ENCODE measurements at places on chromosomes 1 and 21. TPM values are rescaled to one million over a fixed set of nuclear protein-coding genes. Genes with fewer than 3 reads are reported as not detected.

- DNase-seq = no peak
These were observed 17.4 kb downstream of the KIAA0319L start for GRCh38 chr1:35539824-35540261.

GRCh38 chr1:2336499-2336898, 54.9 kb downstream of the MORN1 start:
- DNase-seq = no peak

DNA sequence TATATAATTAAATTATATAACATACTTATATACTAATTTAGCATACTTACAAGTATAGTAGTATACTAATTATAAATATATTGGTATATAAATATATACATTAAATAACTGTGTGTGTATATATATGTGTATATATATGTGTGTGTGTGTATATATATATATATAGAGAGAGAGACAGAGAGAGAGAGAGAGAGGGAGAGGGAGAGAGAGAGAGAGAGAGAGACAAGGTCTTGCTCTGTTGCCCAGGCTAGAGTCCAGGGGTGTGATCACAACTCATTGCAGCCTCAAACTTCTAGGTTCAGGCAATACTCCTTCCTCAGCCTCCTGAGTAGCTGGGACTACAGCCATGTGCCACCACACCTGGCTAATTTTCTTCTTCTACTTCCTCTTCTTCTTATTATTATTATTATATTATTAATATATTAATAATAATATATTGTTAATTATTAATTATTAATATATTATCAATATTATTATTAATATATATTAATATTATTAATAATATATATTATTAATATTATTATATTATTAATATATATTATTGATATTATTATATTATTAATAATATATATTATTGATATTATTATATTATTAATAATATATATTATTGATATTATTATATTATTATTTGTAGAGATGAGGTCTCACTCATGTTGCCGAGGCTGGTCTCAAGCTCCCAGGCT, 185.5 kb downstream of the CRB1 start:
- no peak for DNase-seq

DNA sequence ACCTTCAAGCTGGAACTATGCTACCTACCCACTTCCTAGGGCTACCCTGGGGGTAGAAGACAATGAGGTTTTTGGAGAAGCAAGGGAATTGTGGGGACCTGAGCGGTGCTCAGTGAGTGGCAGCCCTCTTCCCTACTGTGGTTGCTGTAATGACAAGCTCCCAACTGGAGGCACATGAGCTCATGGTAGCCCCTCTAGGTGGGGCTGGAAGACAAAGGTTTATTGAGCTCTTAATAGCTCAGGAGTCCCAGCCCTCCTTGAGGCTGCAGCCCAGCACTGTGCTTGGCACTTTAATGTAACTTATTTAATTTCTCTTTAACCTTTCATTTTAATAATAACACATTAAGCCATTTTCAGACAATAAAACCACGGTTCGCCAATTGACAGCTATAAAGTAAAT, 528.9 kb downstream of the OMA1 start:
- no peak for DNase-seq

GRCh38 chr1:15158506-15159165, 5.1 kb downstream of the TMEM51 start:
- no peak for DNase-seq

- no peak for DNase-seq
These were observed 9.2 kb upstream of the PALMD start for GRCh38 chr1:99636647-99637175.

- no peak for DNase-seq
These were observed 187.0 kb upstream of the ESRRG start for GRCh38 chr1:216910081-216910840.

GRCh38 chr1:234499943-234500245, 20.9 kb upstream of the TARBP1 start:
- no peak for DNase-seq

DNA sequence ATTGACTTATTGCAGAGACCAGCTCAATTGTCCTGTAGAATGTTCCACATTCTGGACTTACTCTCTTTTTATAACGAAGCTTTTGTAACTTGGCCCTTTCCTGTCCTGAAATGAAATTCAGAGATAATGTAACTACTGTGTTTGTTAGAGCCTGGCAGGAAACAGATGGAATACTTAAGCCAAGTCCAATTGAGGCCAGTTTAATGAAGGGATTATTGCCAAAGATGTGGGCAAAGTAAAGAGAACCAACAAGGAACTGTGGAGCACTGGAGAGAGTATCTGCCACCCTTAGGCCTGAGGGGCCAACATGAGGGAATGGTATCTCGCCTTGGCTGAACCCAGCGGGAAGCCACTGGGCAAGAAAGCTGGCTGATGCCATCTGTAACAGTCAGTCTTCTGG, 32.9 kb downstream of the MFSD2A start:
- no peak for DNase-seq

DNA sequence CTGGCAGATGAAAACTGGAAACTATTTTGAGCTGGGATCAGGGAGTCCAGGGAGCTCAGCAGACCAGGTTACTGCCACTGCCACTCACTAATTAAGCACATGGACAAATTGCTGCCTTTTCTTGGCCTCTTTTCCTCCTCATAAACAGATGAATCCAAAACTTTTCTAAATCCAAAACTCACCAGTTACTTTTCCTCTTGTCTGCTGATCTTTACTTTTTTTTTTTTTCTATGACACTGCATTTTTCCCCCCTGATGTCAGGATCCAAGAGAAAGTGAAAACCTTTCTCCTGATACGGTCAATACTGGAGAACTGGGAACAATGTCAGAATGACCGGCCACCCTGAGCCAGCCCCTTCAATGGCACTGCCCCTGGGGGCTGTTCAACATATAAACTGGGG, 405.8 kb downstream of the DUSP10 start:
- DNase-seq = no peak

- no peak for DNase-seq
These were observed 11.8 kb upstream of the ARHGEF2 start for GRCh38 chr1:155990005-155990739.

DNA sequence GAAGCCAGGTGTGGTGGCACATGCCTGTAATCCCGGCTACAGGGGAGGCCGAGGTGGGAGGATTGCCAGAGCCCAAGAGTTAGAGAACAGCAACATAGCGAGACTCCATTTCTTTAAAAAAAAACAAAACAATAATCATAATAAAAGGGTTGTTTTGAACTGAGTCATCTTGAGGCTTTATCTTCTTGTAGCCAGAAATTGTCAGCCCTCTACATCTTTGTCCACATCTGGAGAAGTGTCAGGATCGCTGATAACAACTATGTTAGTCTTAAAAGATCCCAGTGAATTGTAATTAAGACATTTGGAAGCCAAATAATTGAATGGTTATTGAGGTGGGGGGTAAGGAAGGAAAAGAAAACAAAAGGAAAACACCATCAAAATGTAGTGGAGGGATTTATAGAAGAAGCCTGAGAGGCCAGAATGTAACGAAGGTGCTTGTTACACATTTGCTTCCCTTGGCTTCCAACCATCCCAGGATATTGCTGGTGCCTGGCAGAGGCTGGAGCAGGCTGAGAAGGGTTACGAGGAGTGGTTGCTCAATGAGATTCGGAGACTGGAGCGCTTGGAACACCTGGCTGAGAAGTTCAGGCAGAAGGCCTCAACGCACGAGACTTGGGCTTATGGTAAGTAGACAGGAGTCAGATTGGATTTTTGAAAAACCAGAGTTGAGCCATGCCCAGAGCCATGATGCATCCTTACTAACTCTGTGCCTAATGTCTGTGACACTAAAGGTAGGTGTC, 52.5 kb upstream of the MTR start:
- DNase-seq = no peak

GRCh38 chr1:66730462-66730861, 21.8 kb upstream of the DYNLT5 start:
- no peak for DNase-seq

- no peak for DNase-seq
These were observed 22.2 kb upstream of the ABL2 start for GRCh38 chr1:179251675-179252074.

DNA sequence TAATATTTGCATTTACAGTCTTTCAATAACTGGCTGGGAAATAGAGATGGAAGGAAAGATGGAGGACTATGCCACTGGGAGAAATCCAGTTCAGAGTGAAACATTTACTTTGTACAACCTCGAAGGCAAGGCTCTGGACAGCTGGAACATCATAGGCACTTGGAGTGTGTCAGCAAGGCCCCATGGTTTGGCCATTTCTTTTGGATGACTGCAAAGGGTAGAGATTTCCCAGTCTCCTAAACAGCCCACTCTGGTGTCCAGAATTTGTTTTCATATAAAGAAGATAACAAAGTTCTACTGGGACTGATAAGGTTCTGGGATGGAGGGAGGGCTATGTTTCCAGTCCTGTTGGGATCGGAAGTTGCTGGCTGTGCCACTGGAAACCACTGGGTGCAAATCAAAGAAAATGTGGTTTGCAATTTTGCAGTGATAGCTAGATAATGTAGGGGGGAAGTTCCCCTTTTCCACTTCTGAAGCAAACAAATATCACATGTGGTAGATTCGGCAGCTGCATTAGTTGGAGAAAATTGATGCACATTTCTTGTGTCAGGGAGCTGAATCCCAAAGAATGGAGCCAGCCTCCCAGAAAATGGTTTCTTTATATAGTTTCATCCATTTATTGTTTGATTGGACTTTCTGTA, 16.2 kb downstream of the KCND3 start:
- DNase-seq = no peak

DNA sequence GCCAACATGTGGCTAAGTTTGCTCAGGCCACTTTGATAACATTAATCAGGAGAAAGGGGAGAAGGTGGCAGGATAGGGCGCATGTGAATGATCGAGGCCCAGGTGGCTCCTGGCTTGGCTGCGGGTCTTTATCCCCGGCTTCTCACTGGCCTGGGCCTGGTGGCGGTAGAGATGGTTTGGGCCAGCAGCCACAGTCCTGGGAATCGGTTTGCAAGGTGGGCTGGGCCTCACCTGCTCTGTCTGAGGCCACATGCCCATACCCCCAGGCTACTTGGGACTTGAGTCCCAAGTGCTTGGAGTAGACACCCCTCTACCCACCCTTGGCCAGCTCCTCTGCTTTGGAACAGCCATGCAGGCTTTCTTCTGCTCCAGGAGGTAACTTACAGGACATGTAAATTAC, 49.7 kb upstream of the DISP3 start:
- DNase-seq = no peak

- no peak for DNase-seq
These were observed 59.5 kb downstream of the TOMM20 start for GRCh38 chr1:235069176-235069575.

DNA sequence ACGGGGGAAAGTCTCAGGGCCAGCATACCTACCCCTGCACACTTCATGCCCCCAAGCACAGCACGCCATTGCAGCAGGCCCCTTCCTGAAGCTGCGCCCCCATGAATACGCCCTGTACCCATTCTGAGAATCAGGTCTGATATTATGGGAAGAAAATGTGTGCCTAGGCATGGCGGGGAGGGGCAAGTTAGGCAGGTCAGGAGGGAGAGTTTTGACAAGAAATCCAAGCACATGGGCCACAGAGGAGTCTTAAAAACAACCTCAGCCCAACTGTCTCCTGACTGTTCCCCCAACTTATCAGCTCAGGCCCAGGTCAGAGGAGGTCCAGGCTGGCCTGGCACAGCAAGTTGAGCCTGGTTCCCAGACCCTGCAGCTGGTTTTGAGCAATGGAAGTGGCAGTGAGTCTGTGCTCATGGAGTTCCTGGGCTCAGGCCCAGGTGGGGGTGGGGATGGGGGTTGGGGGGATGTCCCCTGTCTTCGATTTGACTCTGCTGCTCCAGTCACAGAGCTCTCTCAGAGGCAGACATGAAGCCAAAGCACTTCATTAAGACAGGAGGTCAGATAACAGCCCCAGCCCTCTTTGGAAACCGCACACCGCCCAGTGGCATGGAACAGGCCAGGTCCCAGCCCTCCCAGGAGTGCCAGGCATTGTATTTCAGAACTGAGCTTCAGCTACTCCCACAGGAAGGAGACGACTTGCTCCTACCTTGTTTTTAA, 20.6 kb upstream of the BCAR3 start:
- no peak for DNase-seq

GRCh38 chr1:207058252-207058651, 5.2 kb downstream of the PFKFB2 start:
- DNase-seq = no peak

GRCh38 chr1:32759997-32760623, 57.0 kb downstream of the YARS1 start:
- no peak for DNase-seq

GRCh38 chr21:19440792-19441655, 1037.4 kb upstream of the TMPRSS15 start:
- no peak for DNase-seq

GRCh38 chr1:169078163-169078883, 28.2 kb upstream of the ATP1B1 start:
- DNase-seq = no peak

GRCh38 chr1:223665592-223666312, at the start of gene CAPN8:
Gene CAPN8, minus strand, starts transcription at chr1:223665701. Its CDS starts 55 bp downstream, at chr1:223665646.
- no peak for DNase-seq

DNA sequence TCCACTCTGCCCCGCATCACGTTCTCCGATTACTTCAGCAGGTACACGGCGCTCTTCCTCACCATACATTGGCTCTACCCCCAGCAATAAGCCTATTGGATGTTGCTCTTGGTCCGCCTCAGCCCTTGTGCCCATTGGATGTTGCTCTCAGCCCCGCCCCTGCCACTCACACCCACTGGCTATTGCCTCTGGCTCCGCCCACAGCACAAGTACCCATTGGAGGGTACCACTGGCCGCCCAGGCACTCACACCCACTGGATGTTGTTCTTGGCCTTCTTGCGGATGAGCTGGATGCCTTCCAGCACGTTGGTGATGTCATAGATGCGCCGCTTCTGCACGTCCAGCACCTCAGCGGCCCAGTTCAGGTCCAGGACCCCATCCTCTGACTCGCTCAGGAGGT, 9.4 kb downstream of the E2F2 start:
- no peak for DNase-seq

DNA sequence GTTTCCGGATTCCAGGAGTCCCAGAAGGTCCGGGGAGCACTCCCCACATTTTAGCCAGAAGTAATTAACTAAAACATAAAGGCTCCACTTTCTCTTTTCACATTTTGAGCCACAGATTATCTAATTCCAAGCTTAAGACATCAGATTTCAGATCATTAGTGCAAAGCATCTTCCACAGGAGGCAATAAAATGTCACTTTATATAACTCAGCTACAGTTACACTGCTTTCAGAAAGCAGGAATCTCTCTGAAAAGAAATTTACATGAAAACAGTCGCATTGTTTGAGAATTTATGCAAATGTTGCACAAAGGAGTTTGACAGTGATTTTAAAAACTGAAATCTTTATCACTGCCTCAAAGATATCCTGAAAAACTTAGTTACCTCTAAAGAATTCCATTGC, 99.7 kb downstream of the LMO4 start:
- no peak for DNase-seq

GRCh38 chr1:174344162-174344561, 103.6 kb upstream of the GPR52 start:
- DNase-seq = no peak

TSSK3 gene
- 0.79 TPM for total RNA-seq

LMX1A gene
- total RNA-seq = 0.42 TPM

UBXN10 gene
- 2.4 TPM for total RNA-seq

LHX8 gene
- total RNA-seq = 1.6 TPM

MIXL1 gene
- not detected for total RNA-seq

CRABP2 gene
- total RNA-seq = 37.9 TPM

NLRP3 gene
- total RNA-seq = 2.4 TPM

GJA8 gene
- not detected for total RNA-seq

TAS1R1 gene
- not detected for total RNA-seq

FAM72C gene
- 0.53 TPM for total RNA-seq

DMAP1 gene
- 17.2 TPM for total RNA-seq

AJAP1 gene
- total RNA-seq = 1.2 TPM

ALPL gene
- total RNA-seq = 1.5 TPM

FAM78B gene
- 1.1 TPM for total RNA-seq

TNFRSF25 gene
- total RNA-seq = 7.1 TPM

All from urinary bladder (tissue), 4 donors.